SK-N-SH treated with all-trans-retinoic acid at 6 μM for 48 hours (cell line): ENCODE measurements at places on chromosomes 7 and 10.

GRCh38 chr10:117554241-117554814, 11.8 kb downstream of the EMX2 start:
- no peak for ATAC-seq

DNA sequence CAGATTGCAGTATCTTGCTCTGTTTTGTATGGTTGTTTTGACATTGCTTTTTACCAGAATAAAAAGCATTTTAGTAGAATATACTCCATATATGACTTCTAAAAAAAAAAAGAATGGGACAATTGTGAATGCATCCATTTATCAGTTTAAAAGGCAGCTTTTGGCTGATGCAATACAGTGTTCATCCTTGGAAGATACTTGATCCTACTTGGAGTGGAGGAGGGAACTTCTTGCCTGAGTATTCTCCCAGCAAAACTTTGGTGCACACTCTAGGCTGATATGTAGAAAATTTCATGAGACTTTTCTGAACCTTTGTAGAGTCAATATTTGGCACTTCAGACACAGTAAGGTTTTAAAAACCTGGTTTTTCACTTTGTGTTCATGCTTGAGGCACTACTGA, 40.2 kb downstream of the WDR11 start:
- ATAC-seq = no peak

GRCh38 chr10:12401466-12401865, 52.1 kb downstream of the CAMK1D start:
- no peak for ATAC-seq

DNA sequence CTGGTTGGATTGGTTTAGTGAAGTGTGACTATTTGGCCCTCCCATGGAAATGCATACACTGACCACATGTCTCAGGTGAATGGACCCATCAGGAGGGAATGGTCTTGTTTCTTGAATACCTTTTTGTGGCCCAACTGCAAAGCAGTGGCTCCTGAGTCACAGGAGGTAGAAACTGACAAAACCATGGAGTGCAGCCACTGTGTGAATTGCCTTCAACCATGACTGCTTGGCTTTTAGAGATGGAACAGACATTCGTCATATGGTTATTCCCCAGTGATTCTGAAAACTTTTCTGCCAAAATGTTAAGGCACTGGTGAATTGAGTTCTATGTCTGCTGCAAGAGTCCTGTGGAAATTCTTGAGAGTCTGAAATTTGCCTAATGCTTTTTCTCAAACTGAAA, 64.7 kb downstream of the CDK14 start:
- no peak for ATAC-seq

- no peak for ATAC-seq
Measured at GRCh38 chr10:33001908-33002492, 44.0 kb upstream of the ITGB1 start.

DNA sequence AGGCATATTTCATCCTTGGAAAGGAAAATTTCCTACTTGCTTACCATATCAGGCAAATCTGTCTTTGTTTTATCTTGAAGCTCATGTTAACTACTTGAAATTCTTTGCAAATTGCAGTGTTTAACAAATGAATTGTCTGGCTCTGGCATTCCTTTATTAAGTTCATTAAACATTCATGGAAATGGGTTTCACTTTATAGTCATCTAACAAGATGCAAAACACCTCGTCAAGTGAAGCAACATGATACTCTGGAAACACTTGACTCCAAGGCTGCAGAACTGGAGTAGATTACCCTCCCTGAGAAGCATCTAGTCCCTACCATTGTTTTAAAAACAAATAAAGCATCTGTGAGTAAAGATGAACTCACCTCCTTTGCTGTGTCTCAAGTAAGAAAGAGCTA, 1086.9 kb downstream of the NRG3 start:
- ATAC-seq = no peak
